ENCODE measurements at places on chromosomes 13 and 19. TPM values are rescaled to one million over a fixed set of nuclear protein-coding genes. Genes with fewer than 3 reads are reported as not detected.

The LRP3 gene
- total RNA-seq, result 4.2 TPM

The RYR1 gene
- total RNA-seq, result not detected

The SIGLECL1 gene
- total RNA-seq, result not detected

The ATP13A1 gene
- 37.9 TPM for total RNA-seq

The CFAP97D2 gene
- not detected for total RNA-seq

The U2AF2 gene
- total RNA-seq, result 94.9 TPM

The GPR12 gene
- total RNA-seq, result not detected

The TTC9B gene
- not detected for total RNA-seq

The SIGLEC12 gene
- total RNA-seq, result not detected

The TMEM272 gene
- total RNA-seq, result not detected

The RUBCNL gene
- total RNA-seq, result not detected

The ZNF91 gene
- 6.3 TPM for total RNA-seq

The NTF4 gene
- not detected for total RNA-seq

The ALOX5AP gene
- not detected for total RNA-seq

The LHB gene
- total RNA-seq, result not detected

The ZNF730 gene
- total RNA-seq, result 2.0 TPM

The PSG11 gene
- not detected for total RNA-seq

The DAND5 gene
- total RNA-seq, result 0.06 TPM

The PRSS57 gene
- total RNA-seq, result not detected

The IGLON5 gene
- total RNA-seq, result not detected

The ZNF460 gene
- total RNA-seq, result 106 TPM

The KCNN1 gene
- under 0.01 TPM for total RNA-seq

The NANOS2 gene
- not detected for total RNA-seq

The NXNL1 gene
- not detected for total RNA-seq

The RINL gene
- 6.8 TPM for total RNA-seq

The PRR22 gene
- 0.13 TPM for total RNA-seq

The GRIK5 gene
- total RNA-seq, result not detected

The CASP14 gene
- total RNA-seq, result not detected

The ZNF534 gene
- total RNA-seq, result 0.06 TPM

The FBXL3 gene
- 70.4 TPM for total RNA-seq

The CD33 gene
- not detected for total RNA-seq

The KLF5 gene
- total RNA-seq, result 3.5 TPM

The PROZ gene
- not detected for total RNA-seq

The FCAR gene
- not detected for total RNA-seq

The DLEU7 gene
- under 0.01 TPM for total RNA-seq

The ZNF723 gene
- total RNA-seq, result not detected

The PIP5K1C gene
- total RNA-seq, result 18.9 TPM

The KIR3DL1 gene
- not detected for total RNA-seq

The LGALS14 gene
- not detected for total RNA-seq

The FFAR2 gene
- not detected for total RNA-seq

The FCER2 gene
- not detected for total RNA-seq

The RASAL3 gene
- 6.3 TPM for total RNA-seq

The IGFLR1 gene
- total RNA-seq, result 0.94 TPM

The SLC27A5 gene
- total RNA-seq, result 11.2 TPM

The ATP4B gene
- total RNA-seq, result not detected

The CPB2 gene
- total RNA-seq, result not detected

The OR10H4 gene
- total RNA-seq, result not detected

The SLAIN1 gene
- total RNA-seq, result 1.1 TPM

The HPN gene
- total RNA-seq, result not detected

The BAX gene
- 90.2 TPM for total RNA-seq

All from bladder microvascular endothelial cell (primary cell).